ENCODE measurements at places on chromosomes 11 and 22. TPM values are rescaled to one million over a fixed set of nuclear protein-coding genes. Genes with fewer than 3 reads are reported as not detected.
A peak's percentile ranks its signal among the peaks of the same experiment; 100 is the strongest.

Gene OR51B5
- total RNA-seq: 0.26 TPM

GRCh38 chr22:46079861-46080821 is 70.2 kb upstream of the PPARA start:
- peak; percentile 9 for DNase-seq

DNA sequence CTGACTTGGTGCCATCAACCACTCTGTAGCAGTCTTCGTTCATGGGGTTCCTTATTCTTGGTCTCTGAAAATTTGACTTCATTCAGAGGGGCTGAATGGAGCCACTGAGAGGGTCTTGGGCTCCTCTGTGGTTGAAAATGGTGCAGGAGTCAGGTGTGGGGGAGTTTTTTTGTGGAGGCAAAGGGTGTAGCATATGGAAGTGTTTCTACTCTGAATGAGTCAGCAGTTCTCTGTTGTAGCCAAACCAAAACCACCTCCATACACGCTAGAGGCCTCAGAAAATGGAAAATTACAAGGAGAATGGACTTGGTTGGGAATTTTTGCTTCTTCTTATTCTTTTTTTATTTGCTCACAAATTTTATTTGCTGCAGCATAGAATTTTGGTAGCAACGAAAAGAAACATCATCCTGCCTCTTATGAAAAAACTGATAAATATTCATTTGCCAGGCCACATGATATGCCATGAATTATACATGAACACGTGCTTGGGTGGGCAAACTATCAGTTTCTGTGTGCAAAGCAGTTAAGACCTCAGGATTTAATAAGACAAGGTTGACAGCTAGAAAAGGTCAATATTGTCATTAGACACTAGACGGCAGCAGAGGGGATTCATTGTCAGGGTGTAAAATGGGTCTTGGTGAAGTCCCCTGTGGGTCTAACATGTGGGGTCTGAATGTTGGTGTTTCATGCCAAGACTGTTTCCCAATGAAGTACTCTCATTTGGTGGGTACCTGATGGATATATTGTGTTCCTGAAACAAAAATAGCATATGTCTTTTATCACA is 111.7 kb downstream of the MYO18B start:
- DNase-seq: no peak

Gene ROBO3
- total RNA-seq: 21.3 TPM

DNA sequence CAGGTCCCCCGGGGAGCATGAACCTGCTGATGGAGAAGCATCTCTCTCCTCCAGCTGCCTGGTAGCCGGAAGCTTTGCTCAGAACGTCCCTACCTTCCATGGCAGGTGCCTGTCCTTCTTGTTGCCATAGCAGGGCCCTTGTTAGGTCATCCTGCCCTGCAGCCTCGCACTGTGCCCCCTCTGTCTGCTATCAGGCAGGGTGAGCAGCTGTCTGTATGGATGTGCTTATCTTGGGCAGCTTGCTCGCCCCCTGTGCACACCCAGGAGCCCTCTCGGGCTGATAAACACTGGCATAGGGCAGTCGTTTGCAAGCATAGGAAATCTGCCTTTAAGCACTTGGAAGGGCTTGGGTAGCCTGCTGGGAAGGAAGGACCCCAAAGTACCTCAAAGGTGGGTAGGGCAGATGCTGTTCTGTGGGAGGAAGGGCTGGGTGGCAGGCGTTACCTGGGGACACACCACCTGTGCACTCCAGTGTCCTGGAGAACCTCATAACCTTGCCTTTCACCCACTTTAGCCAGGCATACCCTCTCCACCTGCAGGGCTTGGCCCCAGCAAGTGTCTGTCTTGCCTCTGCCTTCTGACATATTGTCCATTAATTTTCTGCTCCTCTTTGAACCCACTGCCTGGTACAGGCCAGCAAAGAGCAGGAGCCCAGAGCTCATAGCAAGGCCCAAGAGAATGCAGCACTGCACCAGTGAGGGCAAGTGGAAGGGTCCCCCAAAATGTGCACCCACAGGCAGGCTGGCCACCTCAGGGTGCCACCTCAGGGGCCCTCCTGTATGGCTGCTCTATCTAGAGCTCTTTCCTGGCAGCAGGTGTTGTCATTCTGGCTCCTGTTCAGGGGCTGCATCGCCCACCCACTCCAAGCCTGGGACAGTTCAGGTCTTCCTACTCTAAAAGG is 8.0 kb upstream of the COMT start:
- no peak for DNase-seq

Gene P4HA3
- not detected for total RNA-seq

DNA sequence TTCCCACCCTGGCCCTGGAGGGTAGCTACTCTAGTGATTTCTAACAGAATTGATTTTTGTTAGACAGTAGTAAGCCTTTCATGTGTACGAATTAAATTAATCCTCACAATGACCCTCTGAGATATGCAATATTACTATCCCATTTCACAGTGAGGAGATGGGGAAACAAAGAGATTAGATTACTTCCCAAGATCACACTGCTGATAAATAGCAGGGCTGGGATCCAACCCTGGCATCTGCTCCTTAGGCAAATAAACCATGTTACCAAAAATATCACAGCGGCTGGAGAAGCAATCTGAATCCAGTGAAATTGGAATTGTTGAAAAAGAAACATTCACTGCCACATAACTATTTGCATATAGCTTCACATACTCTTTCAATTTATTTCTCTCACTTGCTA is 12.8 kb upstream of the CAVIN3 start:
- DNase-seq: no peak

- no peak for DNase-seq
These were observed 246.6 kb downstream of the TMEM135 start for GRCh38 chr11:87284306-87284705.

Gene FDXACB1
- 2.2 TPM for total RNA-seq

Gene EFEMP2
- total RNA-seq: 17.9 TPM

Gene CEND1
- total RNA-seq: 2.0 TPM

GRCh38 chr11:86069408-86070101 is 671 bp upstream of the PICALM start:
- DNase-seq: no peak

Gene ABCG4
- 4.4 TPM for total RNA-seq

GRCh38 chr11:61102667-61103571 is 630 bp downstream of the CD5 start:
- no peak for DNase-seq

Gene OR4C3
- not detected for total RNA-seq

Gene MS4A4A
- not detected for total RNA-seq

DNA sequence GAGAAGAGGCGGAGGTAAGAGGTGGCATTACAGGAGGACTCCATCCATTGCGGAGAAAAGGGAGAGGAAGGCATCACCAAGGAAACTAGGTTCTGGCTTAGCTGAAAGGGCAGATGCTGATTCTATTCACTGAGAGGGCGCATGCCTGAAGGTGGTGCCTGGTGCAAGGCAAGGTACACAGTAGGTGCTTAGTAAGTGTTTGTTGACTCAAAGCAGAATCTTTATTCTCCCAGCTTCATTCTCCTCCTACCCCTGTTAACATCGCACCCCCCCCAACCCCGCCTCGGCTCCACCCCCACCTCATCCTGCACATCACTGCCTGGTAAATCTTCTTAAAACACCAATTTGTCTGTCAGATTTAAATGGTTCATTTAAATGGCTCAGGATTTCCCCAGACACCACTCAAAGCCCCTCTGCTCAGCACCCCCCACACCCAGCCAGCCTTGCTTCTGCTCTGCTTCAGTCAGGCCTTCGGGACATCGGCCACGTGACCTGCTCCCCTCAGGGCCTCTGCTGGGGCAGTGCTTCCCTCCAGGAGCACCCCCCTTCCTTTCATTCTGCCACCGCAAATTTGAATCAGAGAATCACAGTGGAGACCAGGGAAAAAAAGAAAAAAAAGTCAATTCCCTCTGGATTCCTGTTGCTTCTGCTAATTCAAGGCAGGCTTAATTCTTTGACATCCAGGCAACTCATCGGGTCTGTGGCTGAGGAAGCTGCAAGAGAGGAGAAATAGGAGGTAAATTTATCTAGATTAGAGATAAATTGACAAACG is 17.8 kb upstream of the RCN1 start:
- DNase-seq: peak; percentile 35

DNA sequence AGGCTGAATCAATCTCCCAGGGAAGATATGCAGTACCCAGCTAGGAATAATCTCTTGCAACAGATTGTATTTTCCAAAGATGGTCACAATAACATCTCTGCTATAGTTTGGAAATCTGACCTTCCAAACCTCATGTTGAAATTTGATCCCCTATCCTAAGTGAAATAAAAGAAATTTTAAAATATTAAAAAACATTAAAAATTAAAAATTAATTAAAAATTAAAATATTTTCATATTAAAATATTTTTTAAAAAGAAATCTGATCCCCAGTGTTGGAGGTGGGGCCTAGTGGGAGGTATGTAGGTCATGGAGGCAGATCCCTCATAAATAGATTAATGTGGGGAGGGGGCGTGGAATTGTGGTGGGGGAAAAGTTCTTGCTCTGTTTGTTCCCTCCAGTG is 79.7 kb downstream of the FAM168A start:
- no peak for DNase-seq

Gene OR52A1
- total RNA-seq: 5.4 TPM

GRCh38 chr11:65766535-65766934 is 14.2 kb downstream of the AP5B1 start:
- DNase-seq: no peak

Measured in WTC11 (cell line).